ENCODE measurements at places on chromosomes 4 and X.

DNA sequence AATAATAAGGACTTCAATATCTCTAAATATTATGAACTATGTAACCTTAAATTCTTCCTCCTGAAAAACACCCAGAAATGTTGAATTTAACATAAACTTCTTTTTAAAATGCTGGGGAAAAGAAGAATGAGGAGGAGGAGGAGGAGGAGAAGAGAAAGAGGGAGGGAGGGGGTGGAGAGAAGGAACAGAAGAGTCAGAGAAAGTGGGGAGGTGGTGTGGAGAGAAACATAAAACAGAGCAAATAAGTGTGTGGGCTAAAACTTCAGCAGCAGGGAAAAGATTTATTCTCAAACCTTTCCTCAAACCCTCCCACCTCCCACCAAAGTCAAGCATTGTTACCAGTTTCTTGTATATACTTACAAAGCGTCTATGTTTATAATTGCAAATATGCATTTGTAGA, 34.7 kb upstream of the SEC24B start:
- DNase-seq = no peak

DNA sequence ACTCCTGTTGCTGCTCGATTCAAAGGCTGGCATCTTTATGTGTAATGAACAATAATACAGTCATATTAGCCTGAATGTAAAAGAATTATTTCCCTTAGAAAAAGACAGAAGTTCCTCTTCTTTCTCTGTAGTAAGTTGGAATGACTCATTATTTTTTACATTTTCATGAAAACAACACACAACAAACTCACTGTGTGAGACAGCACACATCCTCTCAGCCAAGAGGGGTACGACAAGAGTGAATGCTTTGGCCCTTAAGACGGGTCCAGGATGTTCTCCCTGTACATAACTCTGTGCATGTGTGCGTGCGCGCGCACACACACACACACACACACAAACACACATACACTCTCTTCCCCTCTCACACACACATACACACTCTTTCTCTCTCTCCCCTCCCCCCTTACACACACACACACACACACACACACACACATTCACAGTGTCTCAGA, 72.8 kb downstream of the MANBA start:
- DNase-seq = no peak

- DNase-seq = no peak
These were observed 56.0 kb downstream of the ELOVL6 start for GRCh38 chr4:110142461-110142860.

DNA sequence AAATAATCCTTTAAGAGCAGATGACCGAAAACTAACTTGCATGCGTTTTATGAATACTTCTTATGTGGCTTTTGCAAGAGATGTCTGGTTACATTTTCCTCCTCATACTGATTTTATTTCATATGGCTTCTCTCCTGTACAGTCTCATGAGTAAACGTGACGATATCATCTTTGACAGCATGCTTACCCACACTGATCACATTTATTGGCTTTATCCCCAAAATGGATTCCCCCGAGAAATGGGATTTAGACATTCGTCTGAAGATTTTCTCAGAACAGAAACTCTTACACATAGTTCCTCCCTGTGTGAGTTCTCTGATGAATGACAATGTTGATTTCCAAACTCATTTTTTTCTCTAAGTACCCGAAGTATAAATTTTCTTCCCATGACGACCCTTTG, 939.7 kb upstream of the LCORL start:
- DNase-seq = no peak

DNA sequence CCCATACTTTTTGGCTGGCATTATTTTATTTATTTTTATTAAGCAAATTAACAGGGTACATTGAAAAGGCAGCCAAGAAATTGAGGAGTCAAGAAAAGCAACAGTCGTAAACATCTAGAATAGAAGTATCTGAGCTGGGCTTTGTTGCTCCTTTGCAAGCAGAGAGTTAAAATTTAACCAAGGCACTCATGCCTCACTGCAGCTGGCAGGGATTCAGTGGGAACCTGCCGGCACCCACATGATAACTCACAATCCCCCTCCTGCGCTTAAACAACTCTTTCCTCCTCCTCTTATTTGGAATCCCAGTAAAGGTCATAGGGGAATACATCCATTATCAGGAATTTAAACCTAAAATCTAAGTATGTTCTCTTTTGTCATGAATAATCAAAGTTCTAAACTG, 115.5 kb downstream of the SOX3 start:
- no peak for DNase-seq

Data from activated naive CD4-positive, alpha-beta T cell treated with anti-CD3 and anti-CD28 coated beads, Interleukin-2, amount 10 ng/mL, durations not matched to agents 7 days and 5 days (primary cell).